ENCODE measurements at places on chromosomes 1 and 21.
A peak's percentile ranks its signal among the peaks of the same experiment; 100 is the strongest.

DNA sequence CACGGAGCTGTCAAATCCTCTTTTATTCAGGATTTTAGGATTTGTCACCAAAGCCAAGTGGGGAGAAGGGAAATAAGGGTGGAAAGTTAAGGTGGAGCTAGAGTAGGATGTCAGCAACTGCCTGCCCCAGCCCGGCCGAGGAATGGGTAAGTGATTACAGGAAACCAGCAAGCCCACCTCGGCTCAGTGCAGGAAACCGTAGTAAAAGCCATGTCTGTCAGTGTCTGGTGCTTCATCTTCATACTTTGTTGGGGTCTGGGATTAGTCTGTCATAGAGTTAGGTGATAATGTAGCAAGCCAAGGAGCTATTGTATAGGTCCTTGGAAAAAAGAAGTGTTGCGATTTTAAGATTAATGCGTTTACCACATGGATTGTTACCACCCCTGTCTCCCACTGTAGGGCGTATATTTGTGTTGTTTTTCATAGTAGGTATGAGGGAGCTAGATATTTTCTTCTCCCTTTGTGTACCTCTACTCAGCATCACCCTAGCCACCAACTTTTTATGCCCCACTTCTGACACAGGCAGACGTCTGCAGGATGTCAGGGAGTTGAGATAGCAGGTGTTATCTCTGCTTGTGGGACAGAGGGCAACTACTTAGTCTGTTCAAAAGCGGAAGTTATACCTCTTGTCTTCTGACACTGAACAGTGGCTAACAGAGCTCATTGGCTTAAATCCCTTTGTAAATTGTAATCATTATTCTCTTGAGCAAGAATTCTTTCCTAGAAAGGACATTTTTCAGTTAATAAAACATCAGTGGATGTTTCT lies 253.7 kb downstream of the HHAT start:
- DNase-seq: no peak

GRCh38 chr21:45151445-45152160 lies 77.2 kb downstream of the ADARB1 start:
- no peak for DNase-seq

GRCh38 chr1:42746436-42747105 lies 6.5 kb upstream of the CLDN19 start:
- DNase-seq: no peak

DNA sequence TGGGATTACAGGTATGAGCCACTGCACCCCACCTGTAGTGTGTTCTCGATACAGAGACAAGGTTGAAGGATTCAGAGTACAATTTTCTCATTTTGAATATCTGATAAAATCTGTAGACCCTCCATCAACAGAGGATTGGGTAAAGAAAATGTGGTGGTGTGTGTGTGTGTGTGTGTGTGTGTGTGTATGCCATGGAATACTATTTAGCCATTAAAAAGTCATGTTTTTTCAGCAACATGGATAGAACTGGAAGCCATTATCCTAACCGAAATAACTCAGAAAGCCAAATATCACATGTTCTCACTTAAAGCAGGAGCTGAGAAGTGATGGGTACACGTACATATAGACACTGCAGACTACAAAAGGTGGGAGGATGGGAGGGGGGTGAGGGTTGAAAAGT lies 57.9 kb downstream of the TRAF5 start:
- DNase-seq: no peak

DNA sequence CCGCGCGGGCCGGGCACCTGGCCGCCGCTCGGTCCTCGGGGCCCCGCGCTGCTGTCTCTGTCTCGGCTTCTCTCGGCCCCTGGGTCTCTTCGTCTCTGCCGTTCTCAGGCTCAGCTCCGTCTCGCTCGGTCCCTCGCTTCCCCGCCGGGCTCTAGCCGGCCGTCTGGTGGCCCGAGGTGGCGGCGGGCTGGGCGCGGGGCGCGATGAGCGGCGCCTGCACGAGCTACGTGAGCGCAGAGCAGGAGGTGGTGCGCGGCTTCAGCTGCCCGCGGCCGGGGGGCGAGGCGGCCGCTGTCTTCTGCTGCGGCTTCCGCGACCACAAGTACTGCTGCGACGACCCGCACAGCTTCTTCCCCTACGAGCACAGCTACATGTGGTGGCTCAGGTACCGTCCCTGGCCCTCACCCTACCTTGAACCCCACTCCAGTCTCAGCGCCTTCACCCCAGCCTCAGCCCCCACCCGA lies 355 bp downstream of the SHISAL2A start:
- no peak for DNase-seq

DNA sequence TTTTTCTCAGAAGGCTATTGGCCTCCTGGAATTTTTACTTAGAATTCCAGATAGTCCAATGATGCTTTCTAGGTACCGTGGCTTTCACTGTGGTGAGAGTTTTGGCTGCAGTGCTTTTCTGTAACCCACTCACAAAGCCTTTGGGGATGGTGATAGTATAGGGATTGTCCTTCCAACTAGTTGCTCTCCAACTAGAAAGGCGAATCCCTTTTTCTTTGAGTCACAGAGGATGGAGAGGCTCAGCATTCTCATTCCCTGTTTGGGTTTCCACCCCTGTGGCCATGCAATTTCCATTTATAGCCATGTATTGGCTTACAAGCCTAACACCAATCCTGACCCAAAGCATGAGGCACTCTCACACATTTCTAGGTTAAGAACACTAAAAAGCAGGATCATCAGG lies 300.3 kb downstream of the DISC1 start:
- DNase-seq: no peak

- DNase-seq: no peak
Observed at GRCh38 chr1:2540816-2541492, 10.9 kb upstream of the HES5 start.

GRCh38 chr1:83901547-83902155 lies 97.3 kb downstream of the TTLL7 start:
- DNase-seq: no peak

DNA sequence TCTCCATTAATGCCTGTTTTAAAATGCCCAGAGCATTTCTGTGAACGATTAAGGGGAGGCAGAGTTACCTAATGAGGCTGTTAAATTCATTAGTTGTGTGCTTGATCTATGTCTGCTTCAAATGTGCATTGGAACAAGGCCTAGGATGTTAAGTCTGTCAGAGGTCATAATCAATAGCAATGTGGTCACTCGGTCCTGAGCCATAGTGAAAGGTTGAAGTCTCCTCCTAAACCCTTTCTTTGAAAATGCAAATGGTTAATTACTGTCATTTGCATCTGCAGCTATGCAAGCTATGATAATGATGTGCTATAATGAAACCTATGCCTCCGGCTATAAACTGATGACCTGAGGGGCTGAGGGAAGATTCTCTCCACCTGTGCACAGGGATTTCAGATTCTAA lies 114.2 kb upstream of the NR5A2 start:
- no peak for DNase-seq

GRCh38 chr1:233491953-233492620 lies 121.8 kb upstream of the KCNK1 start:
- no peak for DNase-seq

- DNase-seq: peak; percentile 81
Observed at GRCh38 chr1:99264201-99265021, at the start of gene PLPPR4. Gene PLPPR4, plus strand, starts transcription at chr1:99264492. Its CDS starts 102 bp downstream, at chr1:99264594.

GRCh38 chr1:178727014-178727895 lies 2.2 kb downstream of the RALGPS2 start:
- DNase-seq: no peak

GRCh38 chr21:45178971-45179370 lies 104.6 kb downstream of the ADARB1 start:
- no peak for DNase-seq

DNA sequence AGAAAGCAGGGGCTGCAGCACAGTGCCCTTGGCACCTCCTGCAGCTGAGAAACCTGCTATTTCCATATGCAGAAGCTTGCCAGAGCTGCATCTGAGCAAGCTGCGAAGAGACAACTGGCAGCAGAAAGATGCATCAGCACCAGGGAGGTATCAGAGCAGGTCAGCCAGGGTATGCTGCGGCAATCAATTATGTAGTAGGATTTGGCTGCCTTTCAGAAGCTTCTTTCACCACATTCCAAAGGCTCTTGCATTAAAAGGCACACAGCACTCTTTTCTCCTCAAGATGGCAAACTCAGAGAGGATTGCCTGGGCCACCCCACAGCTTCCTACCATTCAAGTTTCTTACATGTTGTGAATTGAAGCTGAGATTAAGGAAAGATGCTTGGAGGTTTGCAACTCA lies 47.6 kb upstream of the RAP1A start:
- peak; percentile 21 for DNase-seq

DNA sequence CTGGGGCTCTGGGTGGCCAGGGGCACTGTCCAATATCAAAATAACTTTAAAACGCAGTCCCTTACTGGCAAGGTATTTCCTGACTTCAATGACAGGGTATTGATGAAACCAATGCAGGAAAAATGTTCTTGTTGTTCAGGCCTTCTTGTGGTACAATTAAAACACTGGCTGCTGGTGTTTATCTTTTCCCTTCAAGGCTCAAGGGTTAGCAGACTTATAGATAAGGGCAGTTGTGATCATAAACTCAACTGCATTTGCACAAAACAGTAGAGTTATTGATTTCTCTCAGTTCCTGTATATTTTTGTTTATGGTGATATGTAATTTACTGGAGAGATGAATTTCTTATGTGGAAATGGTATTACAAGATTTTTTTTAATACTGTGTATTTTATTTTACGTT lies 2.7 kb upstream of the CD84 start:
- DNase-seq: no peak

DNA sequence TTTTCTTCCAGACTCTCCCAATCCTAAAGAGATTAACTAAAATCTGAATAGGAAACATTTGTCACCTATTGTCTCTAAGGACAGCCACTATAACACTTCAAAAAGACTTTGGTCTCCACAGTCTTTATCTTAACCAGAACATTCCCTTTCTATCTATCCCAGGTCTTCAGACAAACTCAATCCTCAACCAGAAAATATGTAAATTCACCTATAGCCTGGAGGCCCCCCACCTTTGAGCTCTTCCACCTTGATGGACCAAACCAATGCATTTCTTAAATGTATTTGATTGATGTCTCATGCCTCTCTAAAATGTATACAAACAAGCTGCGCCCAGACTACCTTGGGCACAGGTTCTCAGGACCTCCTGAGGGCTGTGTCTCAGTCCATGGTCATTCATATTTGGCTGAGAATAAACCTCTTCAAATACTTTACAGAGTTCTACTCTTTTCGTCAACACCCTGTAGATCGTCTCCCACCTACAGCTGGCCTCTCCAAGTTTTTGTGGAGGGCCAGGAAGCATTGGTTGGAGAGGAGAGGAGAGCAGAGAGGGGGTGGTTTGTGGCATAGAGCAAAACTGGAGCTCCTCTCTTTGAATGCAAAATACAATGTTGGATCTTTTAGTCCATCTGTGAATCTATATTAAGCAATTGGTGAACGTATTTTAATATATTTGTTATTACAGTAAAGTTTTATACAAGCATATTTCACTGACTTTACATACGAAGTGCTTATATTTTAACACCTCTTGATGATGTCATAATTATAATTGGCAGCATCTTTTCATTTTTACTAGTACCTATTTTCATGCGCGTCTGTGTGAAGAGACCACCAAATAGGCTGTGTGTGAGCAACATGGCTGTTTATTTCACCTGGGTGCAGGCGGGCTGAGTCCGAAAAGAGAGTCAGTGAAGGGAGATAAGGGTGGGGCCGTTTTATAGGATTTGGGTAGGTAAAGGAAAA lies 230.7 kb upstream of the DUSP10 start:
- no peak for DNase-seq

DNA sequence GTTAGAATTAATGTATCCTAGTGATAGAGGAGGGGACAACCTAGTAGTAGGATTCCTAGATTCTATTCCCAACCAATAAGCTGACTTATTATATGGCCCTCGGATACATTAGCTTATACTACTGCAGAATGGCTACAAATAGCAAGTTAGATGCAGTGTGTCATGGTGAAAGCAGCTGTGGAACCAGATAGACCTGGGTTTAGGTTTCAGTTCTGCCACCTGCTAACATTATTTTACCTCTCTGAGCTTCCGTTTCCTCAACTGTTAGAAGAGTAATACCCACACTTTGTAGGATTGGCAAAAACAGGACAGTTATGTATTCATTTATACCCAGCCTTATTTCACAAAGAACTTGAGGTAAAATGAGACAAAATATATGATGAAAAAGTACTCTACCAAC lies 21.6 kb upstream of the MAGOH start:
- DNase-seq: no peak

- DNase-seq: peak; percentile 65
Observed at GRCh38 chr1:222167111-222167510, 380.8 kb downstream of the HHIPL2 start.

DNA sequence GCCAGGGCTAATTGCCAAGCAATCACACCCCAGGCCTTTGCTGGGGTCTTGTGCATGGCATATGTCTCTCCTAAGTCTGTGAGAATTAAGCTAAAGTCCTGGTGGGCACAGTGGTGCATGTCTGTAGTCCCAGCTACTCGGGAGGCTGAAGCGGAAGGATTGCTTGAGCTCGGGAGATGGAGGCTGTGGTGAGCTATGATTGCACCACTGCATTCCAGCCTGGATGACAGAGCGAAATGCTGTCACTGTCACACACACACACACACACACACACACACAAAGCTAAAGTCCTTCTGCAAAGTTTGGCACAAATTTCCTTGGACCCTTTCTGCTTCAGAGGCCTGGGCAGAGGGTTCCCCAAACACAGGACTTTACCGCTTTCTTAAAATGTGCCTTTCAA lies 31.3 kb upstream of the DNAJC11 start:
- no peak for DNase-seq

- DNase-seq: no peak
Observed at GRCh38 chr1:117166076-117166475, 44.5 kb upstream of the TRIM45 start.

DNA sequence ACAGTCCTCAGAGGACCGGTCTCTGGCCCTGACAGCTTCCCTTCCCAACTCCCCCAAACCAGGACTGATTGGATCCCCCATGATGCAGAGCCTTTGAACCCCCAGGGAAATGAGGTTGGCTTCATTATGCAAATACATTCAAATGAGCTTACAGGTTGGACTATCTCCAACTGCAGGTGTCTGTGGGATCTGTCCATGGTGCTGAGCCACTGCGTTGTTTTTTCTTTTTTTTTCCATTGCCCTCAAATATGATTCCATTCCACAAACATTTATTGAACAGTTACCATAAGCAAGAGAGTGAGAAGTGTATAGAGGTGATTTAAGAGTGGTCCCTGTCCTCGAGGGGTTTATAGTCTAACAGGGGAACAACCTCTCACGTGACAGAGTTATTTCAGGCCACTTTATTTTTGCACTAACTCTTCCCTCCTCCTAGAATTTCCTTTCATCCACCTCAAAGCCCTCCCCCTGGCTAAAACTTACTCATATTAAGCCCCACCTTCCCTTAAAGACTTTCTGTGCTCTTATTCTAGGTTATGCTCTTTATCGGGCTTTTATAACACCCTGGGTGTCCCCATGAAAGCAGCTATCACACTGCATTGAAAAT lies 21.9 kb downstream of the DLGAP3 start:
- DNase-seq: no peak

- DNase-seq: no peak
Observed at GRCh38 chr1:11977625-11978024, 2.6 kb upstream of the MFN2 start.
